ENCODE measurements at places on chromosomes 1 and 21.

GRCh38 chr1:170668209-170669106, 4.5 kb downstream of the PRRX1 start:
- DNase-seq = no peak

DNA sequence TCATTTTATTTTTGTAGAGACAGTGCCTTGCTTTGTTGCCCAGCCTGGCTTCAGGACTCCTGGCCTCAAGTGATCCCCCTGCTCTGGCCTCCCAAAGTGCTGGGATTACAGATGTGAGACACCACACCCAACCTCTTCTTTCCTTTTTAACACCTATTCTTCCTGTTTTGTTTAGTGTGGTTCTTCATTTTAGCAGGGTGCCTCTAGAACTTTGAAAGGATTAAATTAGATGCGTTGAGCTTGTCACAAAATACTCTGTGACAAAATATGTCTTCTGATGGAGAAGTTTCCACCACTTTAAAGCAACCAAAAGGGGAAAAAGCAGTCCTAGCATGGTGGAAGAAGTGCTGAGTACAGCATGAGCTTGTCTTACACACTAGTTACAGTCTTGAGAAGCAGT, 42.0 kb downstream of the CDC14A start:
- DNase-seq = no peak

GRCh38 chr1:23799570-23800399, 769 bp downstream of the GALE start:
- DNase-seq = no peak

DNA sequence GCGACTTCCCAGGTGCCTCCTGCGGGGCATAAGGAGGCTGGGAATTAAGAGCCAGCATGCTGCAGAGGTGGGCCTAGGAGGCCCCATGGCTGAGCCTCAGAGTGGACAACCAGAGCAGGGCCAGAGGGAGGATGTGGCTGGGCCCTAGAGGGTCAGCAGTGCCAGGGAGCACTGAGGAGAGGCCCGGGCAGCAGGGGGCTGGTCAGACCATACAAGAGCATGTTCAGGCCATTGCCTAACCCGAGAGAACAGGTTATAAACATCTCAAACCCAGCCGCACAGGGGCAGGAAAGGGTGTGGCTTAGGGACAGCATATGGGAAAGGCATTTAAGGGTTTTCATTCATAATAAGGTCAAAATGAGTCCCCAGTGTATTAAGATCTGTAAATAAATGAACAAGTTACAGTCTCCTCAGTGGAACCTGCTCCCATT, 51.1 kb downstream of the IER5 start:
- DNase-seq = no peak

DNA sequence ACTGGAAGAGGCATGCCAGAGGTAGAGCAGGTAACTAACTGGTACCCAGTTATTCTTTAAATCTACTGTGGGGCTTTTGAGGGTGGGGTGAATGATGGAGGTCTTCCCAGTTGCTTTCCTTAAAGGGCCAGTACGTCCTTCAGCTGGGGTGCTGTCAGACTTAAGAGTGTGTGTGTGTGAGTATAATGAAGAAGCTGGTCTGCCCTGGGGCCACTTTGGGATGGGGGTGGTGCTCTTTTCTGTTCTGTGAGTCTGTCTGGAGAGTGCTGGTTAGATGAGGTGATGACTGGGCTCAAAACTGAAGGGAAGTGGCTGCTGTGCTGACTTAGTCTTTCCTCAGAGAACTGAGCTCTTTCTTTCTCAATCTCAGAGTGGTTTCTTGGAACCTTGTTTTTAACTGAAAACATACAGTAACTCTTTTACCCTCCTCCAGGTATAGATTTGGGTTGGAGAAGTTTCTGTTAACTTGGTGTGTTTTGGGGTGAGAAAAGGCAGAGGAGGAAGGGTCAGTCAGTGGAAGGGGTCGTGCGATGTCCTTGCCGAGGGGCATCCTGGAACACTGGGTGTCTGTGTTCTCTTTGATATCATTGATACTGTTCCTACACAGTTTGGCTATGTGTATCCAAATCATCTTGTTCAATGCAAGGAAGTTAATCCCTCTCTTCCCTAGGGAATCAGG, 746 bp downstream of the MACF1 start:
- DNase-seq = no peak

DNA sequence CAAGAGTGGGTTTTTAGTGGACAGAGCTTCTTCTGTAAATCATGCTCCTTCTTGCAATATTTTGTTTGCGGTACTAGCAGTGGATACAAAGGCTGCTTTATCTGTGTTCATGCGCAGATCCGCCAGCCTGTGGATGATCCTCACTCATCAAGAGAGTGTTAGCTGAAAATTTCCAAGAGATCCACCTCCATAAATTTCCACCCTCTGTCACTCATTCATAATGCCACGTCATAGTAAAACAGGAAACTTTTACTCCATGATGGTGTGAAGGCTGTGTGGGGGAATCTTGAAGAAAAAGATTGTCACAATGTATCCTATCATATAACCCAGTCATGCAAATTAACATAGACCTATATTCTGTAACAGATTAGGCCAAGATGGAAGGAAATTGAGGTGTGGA, 4.4 kb upstream of the MAPKAPK2 start:
- DNase-seq = no peak

- no peak for DNase-seq
These were observed 1.2 kb upstream of the SMIM1 start for GRCh38 chr1:3771108-3772026.

- DNase-seq = no peak
These were observed 847 bp downstream of the SELENON start for GRCh38 chr1:25800703-25801377.

- DNase-seq = no peak
These were observed 51.9 kb upstream of the GOLT1A start for GRCh38 chr1:204265665-204266064.

DNA sequence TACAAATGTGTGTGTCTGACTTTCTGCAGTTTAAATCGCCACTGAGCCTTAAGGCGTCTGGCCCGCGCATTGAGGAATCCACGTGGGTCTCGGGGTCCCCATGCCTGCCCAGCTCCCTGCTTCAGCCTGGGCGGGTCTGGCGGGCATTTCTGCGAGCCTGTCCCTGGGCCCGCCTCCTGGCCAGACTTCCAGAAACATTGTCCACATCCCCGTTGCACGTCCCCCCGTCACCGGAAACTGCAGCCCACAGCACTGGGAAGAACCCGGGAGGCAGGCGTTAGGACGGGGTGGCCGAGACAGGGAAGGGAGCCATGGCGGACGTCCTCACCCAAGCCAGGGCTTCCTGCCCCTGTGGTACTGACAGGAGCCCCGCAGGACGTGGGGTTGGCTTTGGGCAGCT, 113.1 kb upstream of the COL6A1 start:
- DNase-seq = no peak

GRCh38 chr1:207283421-207283820, 38.1 kb upstream of the CD55 start:
- no peak for DNase-seq

- DNase-seq = peak; percentile 17
These were observed 181.4 kb upstream of the KIAA0040 start for GRCh38 chr1:175373786-175374623.

DNA sequence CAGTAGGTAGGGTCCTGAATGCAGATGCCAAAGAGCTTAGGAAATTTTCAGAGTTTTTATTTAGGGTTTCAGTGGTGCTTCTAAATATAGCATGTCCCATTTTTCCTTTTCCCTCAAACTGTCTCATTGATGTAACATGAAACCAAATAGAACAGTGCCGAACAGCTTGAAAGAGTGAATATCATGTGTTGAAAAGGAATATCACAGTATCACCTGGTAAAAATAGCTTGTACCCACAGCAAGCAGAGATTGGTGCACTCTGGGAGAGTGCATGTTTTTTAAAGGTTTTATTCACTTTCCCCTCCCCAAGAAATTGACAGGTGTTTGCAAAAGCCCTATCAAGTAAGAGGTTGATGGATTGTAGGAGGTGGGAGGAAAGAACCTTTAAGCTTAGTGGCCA, 41.9 kb upstream of the ELAVL4 start:
- DNase-seq = no peak

DNA sequence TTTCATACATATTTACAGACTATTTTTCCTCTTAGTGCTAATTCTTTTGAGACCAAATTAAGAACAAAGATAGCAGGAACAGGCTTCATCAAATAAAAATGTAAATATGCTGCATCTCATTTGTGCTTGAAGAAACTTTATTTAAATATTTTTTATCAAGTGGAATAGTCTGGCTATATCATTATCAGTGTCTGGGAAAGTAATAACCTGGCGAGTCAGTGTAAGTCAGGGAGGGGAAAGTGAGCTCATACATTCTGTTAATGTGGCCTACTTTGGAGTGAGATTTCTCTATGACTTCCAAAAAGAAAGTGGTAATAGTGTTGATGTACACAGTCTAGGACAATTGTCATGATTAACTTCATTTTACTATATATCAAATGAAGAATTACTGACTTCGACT, 1045.1 kb downstream of the ADGRL2 start:
- DNase-seq = no peak

DNA sequence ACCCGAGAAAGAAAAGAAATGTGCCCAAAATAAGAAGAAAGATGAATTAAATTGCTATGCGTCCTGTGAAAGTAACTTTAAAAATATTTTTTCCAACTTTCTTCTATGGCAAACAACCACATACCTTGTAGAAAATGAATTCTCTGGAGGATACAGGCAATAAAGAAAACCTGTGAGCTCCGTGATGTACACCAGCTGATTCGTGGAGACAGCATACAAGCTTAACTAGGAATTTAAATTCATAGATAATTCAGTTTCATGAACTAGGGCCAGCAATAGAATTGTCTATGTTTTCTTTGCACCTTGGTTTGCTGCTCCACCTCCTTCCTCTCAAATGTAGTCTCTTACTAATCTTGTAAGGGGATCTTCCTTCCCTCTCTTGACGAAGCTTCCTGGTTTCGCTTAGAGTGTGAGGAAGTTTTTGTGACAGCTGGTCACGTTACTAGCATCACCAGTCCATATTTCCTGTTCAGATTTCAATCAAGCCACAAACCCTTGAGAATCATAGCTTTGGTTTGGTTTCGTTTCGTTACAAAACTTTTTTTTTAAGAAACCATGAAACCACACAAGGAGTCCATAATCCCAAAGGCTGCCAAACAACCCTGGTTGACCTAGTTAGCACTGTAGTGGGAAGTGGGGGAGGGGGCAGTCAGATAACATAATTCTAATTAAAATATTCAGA, 35.8 kb downstream of the GREM2 start:
- no peak for DNase-seq

DNA sequence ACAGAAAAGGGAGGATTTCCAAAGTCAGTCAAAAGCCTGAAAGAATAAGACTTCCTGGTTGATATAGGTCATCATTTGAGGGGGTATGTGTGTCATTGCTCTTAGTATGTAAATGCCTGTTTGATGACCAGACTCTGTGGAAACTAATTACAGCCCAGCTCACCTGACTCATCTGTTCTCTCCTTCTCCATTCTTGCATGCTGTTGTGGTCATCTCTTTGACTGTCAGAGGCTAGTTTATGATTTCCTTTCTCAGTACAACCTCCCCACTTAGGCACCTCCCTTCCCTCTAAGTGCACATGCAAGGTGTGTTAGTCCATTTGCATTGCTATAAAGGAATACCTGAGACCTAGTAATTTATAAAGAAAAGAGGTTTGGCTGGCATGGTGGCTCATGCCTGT, 2.4 kb upstream of the C1orf116 start:
- no peak for DNase-seq

- no peak for DNase-seq
These were observed 27.8 kb downstream of the CDK18 start for GRCh38 chr1:205532026-205532898.

- DNase-seq = no peak
These were observed 20.5 kb upstream of the ALG14 start for GRCh38 chr1:95093296-95093695.

- no peak for DNase-seq
These were observed 124.4 kb downstream of the SPATA46 start for GRCh38 chr1:162252214-162252613.

- no peak for DNase-seq
These were observed 67.0 kb downstream of the ST3GAL3 start for GRCh38 chr1:43774359-43774758.

- DNase-seq = peak; percentile 55
These were observed 1.0 kb downstream of the BTG2 start for GRCh38 chr1:203306089-203306964.

GRCh38 chr1:172818841-172819527, 160.1 kb downstream of the FASLG start:
- DNase-seq = no peak

DNA sequence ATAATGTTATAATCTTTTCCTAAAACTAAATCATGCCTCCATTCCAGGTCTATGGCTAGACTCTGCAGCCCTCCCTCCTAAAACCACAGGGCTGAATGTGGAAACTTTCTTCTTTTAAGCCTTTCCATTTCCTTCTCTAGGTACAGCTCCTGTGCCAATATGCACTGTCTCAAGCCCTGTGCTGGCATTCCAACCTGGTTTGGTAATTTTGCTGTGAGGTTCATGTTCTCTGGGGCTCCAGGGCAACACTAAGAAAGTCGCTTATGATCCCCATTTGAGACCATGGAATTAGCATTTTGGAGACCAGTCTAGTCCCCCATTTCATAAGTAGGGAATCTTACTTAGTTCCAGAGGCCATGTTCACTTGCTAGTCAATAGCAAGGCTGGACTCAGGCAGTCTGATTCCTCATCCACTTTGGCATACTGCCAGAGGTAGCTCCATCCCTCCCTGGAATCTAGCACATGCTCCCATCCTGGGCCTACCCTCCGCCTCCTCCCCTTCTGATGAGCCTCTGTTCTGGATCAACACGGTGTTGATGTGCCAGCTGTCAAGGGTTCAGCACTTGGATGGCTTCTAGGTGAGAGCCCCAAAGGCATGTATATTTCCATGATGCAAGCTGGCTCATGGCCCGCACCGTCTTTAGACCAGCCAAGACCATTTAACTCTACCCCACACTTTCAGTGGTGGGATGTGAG, 36.5 kb downstream of the ZMYND12 start:
- DNase-seq = no peak

- DNase-seq = no peak
These were observed 296.8 kb upstream of the ZP4 start for GRCh38 chr1:238187575-238187949.

DNA sequence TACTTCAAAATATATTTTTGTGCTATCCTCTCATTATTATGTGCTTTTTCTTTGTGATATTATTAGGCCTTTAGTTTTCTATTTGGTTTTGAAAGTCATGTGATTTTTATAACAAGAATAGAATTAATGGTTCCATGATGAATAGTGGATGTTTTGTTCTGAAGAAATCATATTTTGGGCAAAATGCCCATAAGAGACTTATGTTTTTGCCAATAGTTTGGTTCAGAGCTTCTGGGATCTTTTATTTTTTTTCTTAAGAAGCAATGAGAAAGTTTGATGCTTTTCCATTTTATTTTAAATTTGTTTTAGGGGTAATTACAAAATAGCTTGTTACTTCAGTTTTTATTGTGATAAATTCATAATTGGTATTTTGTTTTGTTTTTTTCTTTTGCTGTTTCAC, 49.8 kb downstream of the LYPLAL1 start:
- no peak for DNase-seq

- no peak for DNase-seq
These were observed at the start of gene RHOC for GRCh38 chr1:112706505-112707220. TSS of gene RHOC (minus strand) at chr1:112707127. CDS start at chr1:112703799, 3,328 bp downstream.

DNA sequence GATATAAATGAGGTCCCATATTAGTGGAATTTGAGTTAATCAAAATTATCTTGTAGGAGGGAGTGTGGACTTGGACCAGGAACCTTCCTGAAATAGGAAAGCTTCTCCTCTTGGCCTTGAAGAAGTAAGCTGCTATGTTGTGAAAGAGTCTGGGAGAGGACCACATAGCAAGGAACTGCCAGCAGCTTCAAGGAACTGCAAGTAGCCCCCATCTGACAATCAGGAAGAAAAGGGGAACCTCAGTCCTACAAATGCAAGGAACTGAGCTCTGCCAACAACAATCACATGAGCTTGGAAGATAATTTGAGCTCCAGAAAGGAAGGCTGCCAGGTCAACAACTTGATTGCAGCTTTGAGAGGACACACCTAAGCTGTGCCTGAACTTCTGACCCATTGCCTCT, 8.2 kb upstream of the PRMT6 start:
- no peak for DNase-seq

Measured in NCI-H2107 (cell line).